Activated T-helper 2 cell treated with anti-CD3 and anti-CD28 coated beads, Interferon-gamma antibody, Interleukin-2, Interleukin-4, amounts not matched to agents 10 μg/mL and 5 μg/mL and 100 μg/mL, durations not matched to agents 14 hours and 24 hours and 36 hours (primary cell): ENCODE measurements at places on chromosomes 16 and 17.

GRCh38 chr17:78883533-78884131 lies 19.4 kb downstream of the CEP295NL start:
- DNase-seq: no peak

- DNase-seq: no peak
Observed at GRCh38 chr16:66668777-66669444, 27.6 kb downstream of the CMTM4 start.

DNA sequence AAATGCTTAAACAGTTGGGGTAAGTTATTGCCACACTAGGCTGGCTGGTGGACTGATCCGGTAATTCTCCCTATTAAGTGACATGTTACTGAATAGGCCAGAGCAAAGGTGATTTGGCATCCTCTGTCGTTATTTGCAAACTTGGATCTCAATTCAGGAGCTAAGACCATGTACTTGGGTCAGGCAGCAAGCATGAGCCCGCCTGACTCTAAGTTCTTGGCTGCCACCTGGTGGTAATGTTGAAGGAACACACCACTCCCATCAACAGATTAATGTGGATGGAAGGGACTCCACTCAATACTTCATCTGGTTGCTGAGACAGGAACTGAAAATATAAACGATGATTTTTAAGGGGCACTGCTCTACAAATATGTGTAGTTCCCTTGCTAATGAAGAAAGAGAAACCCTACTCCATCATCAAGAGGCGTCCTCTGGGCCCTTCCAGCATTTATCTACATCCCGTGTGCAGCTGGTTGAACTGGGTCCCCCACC lies 70.8 kb downstream of the EMP2 start:
- DNase-seq: peak; percentile 49

- DNase-seq: no peak
Observed at GRCh38 chr16:515175-515938, 12.2 kb upstream of the CAPN15 start.

GRCh38 chr17:76161619-76162266 lies 20.7 kb upstream of the FOXJ1 start:
- DNase-seq: no peak

- DNase-seq: no peak
Observed at GRCh38 chr16:4339909-4340308, 11.2 kb downstream of the PAM16 start.

DNA sequence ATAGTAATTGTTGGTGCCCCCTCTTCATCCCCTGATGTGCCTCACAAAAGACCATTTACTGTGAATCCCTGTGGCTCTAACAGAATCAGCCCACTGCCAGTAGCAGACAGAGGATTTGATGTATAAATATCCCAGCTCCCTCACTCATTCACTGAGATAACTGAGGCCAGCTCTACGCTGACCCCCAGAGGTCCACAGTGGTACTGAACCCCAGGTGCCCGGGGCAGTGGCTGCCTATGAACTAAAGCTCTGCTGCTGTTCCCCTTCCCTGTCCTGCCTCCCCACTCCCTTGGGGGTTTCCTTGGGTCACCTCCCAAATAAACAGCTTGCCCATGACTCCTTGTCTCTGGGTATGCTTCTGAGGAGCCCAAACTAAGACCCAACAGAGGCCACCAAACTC lies 295.8 kb downstream of the FOXL1 start:
- peak; percentile 15 for DNase-seq

- no peak for DNase-seq
Observed at GRCh38 chr16:516301-516700, 11.2 kb upstream of the CAPN15 start.

- DNase-seq: no peak
Observed at GRCh38 chr16:80202831-80203413, 337.9 kb upstream of the DYNLRB2 start.

DNA sequence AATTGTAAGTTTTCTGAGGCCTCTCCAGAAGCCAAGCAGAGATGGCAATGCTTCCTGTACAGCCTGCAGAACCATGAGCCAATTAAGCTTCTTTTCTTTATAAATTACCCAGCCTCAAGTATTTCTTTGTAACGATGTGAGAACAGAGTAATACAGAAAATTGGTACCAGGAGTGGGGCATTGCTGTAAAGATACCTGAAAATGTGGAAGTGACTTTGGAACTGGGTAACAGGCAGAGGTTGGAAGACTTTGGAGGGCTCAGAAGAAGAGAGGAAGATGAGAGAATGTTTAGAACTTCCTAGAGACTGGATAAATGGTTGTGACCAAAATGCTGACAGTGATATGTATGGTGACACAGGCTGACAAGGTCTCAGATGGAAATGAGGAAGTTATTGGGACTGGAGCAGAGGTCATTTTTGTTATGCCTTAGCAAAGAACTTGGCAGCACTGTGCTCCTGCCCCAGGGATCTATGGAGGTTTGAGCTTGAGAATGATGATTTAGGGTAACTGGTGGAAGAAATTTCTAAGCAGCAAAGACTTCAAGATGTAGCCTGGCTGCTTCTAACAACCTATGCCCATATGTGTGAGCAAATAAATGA lies 23.1 kb downstream of the PRDM7 start:
- DNase-seq: no peak

DNA sequence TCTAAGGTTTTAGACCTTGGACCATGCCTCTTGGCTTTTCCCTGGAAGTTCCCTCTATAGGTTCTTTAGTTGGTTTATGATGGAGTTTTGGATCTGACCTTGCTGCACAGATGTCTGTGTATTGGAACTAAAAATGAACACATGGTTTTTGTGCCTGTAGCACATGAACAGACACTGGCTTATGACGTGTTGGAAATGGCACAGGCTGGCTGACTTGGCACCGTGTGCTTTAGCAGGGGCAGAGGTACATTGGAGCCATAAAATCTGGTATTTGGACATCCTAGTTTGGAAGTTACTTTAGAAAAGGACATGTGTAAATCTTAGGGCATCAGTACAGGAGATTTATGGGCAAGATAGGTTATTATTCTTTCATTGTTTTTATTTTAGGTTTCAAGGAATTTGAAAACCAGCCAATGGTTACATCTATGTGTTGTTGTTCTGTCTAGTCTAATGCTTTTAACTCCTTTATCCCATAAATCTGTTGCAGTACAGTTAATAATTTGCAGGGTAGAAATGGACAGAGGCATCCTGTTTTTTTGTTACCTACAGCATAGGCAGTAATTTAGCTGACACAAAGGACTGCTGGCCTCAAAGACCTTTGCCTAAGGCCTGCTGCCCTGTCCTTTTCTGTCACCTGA lies 6.0 kb downstream of the SOCS7 start:
- no peak for DNase-seq

GRCh38 chr16:26645614-26646013 lies 421.1 kb upstream of the C16orf82 start:
- peak; percentile 45 for DNase-seq

DNA sequence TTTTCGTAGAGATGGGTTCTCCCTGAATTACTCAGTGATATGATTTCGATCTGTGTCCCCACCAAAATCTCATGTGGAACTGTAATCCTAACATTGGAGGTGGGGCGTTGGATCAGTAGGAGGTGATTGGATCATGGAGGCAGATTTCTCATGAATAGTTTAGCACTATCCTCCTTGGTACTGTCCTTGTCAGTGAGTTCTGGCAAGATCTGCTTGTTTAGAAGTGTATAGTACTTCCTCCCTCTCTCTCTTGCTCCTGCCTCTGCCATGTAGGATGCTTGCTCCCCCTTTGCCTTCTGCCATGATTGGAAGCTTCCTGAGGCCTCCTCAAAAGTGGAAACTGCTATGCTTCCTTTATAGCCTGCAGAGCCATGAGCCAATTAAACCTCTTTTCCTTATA lies 22.9 kb downstream of the PIGL start:
- DNase-seq: no peak

DNA sequence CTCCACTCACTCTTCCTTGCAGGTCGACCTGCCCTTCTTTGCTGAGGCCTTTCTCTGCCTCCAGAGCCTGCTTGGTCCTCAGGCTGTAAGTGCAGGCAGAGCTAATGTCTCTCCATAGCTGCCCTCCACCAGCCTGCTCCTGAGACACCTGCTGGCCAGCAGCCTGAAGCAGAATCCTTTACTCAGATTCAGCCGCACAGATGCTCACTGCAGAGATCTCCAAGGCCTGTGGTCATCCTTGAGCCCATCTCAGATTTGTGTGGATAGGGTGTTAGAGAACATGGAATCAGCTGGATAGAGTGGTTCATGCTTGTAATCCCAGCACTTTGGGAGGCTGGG lies 11.5 kb downstream of the DEXI start:
- DNase-seq: no peak

DNA sequence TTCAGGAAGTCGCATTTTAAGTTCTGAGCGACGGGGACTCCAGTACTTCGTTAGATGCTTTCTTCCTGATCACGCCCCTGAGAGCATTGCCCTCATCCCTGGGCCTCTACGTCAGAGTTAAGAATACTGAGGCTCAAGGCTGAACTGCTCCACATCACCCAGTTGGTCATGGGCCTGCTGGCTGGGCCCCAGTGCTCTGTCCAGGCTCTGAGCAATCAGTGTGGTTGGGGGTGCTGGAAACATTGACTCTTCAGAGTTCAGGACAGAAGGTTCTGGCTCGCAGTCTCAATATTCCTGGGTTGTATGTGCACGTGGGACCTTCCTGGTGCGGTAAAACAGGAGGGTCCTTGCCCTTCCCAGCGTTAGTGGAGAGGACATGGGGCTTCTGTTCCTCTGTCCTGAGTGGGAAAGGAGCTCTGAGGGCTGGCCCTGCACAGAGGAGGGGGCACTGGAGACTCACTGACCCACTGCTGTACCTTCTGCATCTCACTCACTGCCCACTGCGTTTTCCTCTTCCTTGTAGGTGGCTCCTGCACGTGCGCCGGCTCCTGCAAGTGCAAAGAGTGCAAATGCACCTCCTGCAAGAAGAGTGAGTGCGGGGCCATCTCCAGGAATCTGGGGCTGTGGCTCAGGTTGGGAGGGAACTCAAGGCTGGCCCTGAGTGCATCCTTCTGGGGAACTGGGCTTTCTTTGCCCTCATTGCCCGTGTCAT lies 518 bp downstream of the MT1E start:
- DNase-seq: no peak

DNA sequence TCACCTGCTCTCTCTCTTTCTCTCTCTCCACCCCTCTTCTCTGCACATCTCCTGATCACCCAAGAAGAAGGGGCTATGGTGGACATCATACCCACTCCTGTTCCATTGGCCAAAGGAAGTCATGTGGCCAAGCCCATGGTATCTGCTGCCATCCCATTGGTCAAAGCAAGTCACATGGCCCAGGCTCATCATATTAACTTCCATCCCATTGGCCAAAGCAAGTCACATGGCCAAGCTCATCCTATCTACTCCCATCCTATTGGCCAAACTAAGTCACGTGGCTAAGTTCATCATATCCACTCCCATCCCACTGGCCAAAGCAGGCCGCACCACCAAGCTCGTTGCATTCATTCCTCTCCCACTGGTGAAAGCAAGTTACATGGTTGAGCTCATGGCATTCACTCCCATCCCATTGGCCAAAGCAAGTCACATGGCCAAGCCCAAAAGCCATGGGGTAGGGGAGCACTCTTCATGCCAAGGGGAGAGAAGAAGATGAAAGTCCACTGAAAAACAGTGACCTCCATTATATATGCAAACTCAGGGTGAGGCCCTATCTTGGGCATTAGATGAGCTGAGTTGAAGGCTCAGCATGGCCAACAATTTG lies 29.2 kb downstream of the SNX20 start:
- no peak for DNase-seq

- no peak for DNase-seq
Observed at GRCh38 chr17:48715496-48716399, 6.6 kb downstream of the PRAC1 start.

GRCh38 chr17:56699186-56699894 lies 105.8 kb downstream of the NOG start:
- no peak for DNase-seq

- DNase-seq: no peak
Observed at GRCh38 chr17:55391764-55392467, 29.7 kb downstream of the MMD start.

GRCh38 chr17:1216217-1217088 lies 36.7 kb upstream of the ABR start:
- DNase-seq: no peak
